ENCODE measurements at places on chromosomes 6 and 20.
A peak's percentile ranks its signal among the peaks of the same experiment; 100 is the strongest.

DNA sequence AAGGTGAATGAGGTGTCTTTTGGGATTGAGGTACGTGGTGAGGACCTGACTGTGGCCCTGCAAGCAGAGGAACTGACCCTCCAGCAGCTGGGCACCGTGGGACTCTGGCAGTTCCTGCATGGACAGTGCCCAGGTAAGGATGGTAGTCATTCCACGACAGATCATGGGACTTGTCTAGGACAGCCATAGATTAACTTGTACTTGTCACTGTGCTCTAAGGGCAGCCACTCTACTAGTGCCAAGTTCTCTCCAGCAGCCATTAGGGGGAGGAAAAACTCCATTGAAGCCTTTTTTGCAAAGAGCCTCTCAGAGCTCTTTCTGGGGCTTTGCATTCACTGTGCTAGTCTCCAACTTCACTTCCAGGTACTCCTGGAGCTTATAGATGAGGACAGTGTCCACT is 20.4 kb downstream of the TAF11 start:
- DNase-seq, result no peak

DNA sequence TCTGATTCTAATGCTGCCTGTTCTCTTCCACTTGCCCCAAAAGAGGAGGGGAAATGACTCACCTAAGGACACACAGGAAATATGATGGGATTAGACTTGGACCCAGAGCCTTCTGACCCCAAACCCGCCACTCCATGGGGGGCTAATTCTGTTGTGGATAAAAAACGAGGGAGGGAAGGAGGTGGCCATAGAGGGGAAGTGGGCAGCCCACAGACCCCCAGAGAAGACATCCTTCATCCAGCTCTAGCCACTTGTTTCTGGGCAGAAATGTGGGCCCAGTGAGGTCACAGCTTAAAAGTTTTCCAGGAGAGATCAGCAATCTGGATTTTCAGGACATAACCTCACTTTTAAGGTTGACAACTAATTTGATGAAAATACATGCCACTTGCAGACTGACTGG is 202.1 kb downstream of the ANKRD60 start:
- DNase-seq, result no peak

DNA sequence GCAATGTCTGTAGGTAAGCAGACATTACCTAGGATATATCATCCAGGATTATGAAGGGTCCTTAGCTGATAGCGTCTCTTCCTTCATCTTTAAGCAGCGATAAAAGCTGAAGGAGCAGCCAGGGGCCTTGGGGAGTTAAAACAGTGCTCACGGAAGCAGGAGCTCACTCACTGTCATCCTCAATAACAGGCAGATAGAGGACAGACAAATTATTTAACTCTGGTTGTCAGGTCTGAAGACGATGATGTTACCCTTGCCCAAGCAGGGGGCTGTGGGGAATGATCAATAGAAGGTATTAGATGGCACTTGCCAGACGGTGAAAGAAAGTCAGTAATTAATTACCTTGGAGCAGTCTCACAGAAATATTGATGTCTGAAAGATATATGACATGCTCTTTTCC is 12.6 kb upstream of the SPATS1 start:
- DNase-seq, result no peak

DNA sequence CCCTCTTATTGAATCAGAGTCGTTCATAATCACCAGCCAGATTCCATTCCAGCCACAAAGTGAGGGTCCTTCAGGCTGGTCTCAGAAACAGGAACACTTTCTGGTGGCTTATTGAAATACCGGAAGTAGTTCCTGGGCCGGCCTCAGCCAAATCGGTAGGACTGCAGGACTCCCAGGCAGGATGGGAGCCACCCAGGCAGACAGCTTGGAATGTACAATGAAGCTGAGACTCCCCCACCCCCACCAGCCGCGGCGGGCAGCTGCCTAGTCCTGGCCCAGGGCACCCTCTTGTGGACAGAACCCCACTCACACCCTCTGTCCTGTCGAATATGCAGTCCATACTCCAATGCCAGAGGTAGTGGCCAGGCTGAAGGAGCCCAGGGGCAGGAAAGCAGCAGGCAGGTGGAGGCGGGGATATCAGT is 43.8 kb downstream of the MDFI start:
- DNase-seq, result peak; percentile 43

DNA sequence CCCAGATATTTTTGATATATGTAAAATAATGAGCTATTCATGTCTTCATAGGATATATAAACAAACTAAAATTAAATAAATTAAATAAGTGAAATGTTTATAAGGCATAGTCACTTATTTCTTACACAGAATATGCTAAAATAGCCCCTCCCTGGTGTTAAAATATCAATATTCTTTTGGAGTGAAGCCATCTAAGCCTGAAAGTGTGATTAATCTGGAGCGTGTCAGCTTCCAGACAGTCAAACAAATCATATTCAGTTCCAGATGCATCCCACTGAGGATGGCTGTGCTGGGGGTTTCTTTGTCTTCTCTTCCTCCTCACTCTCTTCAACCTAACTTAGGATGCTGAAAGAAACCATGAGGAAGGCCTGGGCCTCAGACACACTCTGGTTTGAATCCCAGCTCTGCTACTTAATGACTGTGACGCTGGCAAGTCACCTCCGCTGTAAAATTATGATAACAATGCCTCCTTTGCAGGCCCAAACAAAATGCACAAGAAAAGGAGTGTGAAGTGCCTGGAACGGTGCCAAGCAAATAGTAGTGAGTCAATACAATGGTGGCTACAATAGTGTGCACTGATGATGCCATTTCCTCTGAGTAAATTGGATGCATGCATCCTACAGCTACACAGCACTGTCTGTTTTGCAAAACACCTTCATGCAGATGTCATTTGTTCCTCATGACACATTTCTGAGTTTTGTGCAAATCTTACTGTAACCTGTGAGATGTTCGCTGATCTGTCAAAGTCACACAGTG is 161.4 kb downstream of the FOXC1 start:
- no peak for DNase-seq

DNA sequence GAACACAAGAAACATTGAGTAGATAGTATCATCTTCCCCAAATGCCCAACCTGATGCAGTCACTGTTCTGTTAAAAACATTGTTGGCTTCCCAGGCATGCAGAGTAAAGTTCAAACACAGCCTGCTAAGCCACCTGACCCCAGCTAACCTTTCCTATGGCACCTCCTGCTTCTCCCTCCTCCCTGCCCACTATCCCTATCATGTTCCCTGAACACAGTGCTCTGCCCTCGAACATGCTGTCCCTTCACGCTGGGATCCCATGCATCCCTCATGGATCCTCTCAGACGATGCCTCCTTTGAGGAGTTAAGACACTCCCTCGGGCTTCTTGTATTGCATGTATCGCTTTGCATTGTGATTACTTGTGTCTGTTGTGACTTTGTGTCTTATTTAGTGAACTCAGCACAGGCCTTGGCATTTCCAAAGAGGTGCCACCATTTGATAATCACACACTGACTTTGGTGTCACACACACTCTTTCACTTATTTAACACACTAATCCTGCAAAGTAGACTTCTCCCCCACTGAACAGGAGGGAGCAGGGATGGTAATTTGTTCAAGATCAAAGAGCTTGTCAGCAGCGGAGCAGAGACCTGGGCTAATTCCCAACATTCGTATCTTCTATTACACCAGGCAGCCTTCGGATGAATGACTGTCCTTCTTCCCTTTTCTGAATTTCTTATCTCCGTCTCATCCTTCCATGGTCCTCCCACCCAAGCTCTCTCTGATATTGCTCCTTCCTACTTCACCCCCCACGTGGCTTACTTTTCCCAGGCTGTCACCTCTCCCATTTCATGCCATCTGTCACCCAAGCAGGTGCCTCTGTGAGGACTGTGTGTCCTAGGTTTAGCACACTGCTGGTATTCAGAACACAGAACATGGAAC is 28.3 kb upstream of the SMIM29 start:
- DNase-seq, result no peak

DNA sequence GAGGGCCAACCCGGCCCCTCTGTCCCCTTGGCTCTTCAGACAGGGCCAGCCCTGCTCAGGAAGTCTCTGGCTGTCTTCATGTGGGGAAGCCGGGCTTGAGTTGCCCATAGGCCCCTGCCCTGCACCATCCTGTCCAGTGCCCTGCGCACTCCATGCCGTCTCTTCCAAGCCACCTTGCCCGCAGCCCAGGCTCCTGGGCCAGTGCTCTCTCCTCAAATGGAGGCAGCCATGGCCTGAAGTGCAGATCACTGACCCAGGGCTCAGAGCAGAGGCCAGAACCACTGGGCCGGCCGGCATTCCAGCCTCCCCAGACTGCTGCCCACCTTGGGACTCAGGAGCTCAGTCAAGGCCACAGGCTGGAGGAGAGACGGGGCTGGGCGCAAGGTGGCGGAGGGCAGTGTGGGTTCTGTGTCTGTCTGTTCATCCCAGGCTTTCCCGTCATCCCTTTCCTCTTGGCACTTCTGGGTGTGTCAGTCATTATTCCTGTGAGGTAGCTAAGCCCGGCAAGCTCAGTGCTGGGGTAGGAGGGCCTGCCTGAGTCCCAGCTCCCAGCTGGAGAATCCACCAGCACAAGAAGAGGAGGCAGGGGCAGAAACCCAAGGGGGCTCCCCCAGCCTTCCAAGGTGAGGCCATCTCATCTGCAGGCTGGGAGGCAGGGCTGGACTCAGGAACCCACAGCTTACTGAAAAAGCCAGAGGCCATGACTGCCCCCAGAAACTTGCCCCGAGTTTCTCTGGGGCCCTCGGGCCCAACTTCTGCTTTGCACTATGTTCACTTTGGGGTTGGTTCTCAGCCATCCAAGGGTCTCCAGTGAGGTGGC is 22.4 kb downstream of the SDCBP2 start:
- no peak for DNase-seq

- no peak for DNase-seq
These were observed 15.3 kb upstream of the NKAIN2 start for GRCh38 chr6:123788319-123788718.

GRCh38 chr20:25744261-25744660 is 47.6 kb upstream of the ZNF337 start:
- DNase-seq, result no peak

DNA sequence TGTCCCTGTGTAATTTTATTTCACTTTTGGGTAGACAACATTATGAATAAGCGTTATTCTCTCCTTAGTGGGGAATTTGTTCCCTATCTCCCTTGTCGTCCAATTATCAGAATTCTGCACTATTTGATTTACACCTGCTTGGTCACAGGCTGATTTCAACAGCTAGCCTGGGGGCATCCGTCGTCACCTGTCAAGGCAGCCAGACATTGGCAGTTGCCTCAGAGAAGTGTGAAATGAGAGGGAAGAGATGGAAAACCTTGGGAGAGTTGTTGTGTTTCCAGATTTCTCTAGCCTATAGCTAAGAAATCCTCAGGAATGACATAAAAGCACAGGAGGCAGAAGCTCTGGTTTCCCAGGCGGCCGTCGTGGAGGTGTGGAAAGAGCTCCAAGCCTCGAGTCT is 891 bp upstream of the GHRH start:
- no peak for DNase-seq

GRCh38 chr6:20936949-20937348 is 402.7 kb downstream of the CDKAL1 start:
- no peak for DNase-seq

- DNase-seq, result peak; percentile 72
These were observed 1.3 kb downstream of the HINT3 start for GRCh38 chr6:125957845-125958244.

GRCh38 chr20:61492065-61492464 is 240.0 kb downstream of the CDH4 start:
- DNase-seq, result no peak

GRCh38 chr6:126661646-126662045 is 321.7 kb downstream of the CENPW start:
- no peak for DNase-seq

Data from HL-60 (cell line).